Endothelial cell (in vitro differentiated cells): ENCODE measurements at places on chromosomes 3 and 15.

DNA sequence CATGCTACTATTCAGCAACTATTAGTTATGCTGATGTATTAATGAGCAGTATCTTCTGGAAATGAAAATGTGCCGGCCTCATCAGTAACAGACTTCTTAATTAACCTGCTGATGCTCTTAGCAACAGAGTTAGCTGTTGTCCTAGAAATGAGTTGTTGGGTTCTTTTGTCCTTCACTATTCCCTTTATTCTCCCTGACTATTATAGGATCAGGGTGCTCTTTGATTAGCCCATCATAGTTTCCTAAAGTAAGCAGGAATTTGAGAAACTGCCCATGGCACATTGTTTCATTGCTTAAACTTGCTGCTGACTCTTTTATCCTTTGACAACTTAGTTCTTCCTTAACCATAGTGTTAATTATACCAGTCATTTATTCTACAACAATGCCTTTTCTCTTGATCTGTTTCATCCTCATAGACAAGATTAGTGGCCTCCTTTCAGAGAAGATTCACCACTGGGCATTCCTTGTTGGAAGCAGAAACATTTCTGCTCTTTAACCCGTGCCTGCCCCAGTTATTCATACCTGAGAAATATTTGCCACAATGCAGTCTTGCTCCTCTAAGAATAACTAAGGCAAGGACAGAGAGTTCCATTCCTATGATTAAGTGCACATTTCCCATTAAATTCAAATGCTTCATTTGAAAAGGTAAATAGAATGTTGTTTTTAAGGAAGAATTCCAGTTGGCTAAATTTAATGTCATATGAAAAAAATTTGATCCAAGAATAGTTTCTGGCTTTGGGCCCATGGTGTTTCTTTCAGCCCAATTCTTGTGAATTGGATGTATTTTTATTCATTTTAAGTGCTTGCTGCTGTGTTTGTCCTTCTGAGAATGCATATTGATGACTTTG lies 573.3 kb upstream of the TBL1XR1 start:
- no peak for DNase-seq

DNA sequence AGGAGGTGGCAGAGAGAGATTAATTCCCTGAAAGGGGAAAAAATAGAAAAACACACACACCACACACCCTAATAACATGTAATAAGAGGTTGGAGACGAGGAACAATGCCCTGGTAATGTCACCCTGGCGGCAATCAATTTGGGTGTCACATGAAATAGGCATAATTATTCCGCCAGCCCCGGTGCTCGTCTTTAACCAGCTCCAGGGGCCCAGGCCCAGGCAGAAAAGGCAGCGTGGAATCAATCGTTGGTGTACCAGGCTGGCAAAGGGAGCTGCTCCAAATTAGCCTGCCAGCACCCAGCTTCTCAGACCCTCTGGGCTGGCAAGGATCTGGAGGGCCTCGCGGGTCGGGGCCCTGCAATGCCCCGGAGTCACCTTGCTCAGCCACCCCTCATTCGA lies 5.6 kb downstream of the LINGO1 start:
- DNase-seq: no peak

GRCh38 chr15:52540374-52541012 lies 11.8 kb upstream of the MYO5A start:
- no peak for DNase-seq

DNA sequence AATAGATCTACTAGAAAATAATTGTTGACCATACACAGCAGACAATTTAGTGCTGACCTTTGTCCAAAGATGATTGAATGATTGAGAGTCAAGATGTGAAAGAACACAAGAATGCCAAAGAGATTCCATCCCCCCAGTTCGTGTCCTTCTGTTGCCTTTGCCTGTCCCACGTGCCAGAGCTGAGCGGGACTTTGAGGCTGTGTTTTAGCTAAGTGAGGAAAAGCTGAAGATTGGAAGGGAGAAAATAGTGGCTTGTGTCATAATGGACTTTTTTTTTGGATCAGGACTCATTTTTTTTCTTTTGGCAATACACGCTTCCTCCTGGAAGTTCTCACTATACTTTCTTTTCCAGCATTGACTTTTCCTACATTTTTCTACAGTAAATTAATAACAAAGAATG lies 206.6 kb upstream of the MDFIC2 start:
- DNase-seq: no peak

DNA sequence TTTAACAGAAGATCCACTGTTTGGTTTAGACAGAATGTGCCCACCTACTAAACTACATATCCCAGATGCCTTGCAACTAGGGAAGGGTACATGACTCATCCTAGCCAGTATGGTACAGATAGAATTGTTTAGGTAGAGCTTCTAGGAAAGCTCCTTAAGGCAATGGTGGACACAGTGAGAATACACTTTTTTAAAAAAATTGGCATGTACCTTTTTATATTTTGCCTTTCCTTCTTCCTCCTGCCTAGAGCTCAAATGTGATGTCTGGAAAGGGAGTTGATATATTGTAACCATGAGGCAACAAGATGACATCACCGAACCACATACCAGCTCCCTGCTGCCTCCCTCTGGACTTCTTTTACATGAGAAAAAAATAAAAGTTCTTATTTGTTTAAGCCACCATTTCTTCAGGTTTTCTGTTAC lies 14.4 kb upstream of the C3orf80 start:
- no peak for DNase-seq

- DNase-seq: no peak
Observed at GRCh38 chr3:100548053-100548452, 55.6 kb downstream of the TMEM45A start.

- no peak for DNase-seq
Observed at GRCh38 chr3:5191555-5192304, 4.2 kb downstream of the EDEM1 start.
